ENCODE measurements at places on chromosomes 12 and 14.

- DNase-seq, result no peak
These were observed 11.9 kb upstream of the SLC2A13 start for GRCh38 chr12:40117818-40118217.

- DNase-seq, result peak; percentile 27
These were observed 218.3 kb upstream of the DAAM1 start for GRCh38 chr14:58969951-58970751.

- DNase-seq, result no peak
These were observed 24.4 kb downstream of the JAG2 start for GRCh38 chr14:105144026-105144665.

GRCh38 chr14:101824339-101824727 is 62.8 kb downstream of the PPP2R5C start:
- no peak for DNase-seq

GRCh38 chr12:89932954-89933353 is 224.3 kb upstream of the ATP2B1 start:
- DNase-seq, result peak; percentile 44

GRCh38 chr14:23877538-23878180 is 75.9 kb upstream of the DHRS4 start:
- no peak for DNase-seq

GRCh38 chr12:90829044-90829443 is 125.9 kb downstream of the CCER1 start:
- no peak for DNase-seq

Data from fibroblast of upper back skin (primary cell).